ENCODE measurements at places on chromosomes 1 and 21.

GRCh38 chr1:188715566-188715965, 1762.1 kb downstream of the BRINP3 start:
- no peak for DNase-seq

DNA sequence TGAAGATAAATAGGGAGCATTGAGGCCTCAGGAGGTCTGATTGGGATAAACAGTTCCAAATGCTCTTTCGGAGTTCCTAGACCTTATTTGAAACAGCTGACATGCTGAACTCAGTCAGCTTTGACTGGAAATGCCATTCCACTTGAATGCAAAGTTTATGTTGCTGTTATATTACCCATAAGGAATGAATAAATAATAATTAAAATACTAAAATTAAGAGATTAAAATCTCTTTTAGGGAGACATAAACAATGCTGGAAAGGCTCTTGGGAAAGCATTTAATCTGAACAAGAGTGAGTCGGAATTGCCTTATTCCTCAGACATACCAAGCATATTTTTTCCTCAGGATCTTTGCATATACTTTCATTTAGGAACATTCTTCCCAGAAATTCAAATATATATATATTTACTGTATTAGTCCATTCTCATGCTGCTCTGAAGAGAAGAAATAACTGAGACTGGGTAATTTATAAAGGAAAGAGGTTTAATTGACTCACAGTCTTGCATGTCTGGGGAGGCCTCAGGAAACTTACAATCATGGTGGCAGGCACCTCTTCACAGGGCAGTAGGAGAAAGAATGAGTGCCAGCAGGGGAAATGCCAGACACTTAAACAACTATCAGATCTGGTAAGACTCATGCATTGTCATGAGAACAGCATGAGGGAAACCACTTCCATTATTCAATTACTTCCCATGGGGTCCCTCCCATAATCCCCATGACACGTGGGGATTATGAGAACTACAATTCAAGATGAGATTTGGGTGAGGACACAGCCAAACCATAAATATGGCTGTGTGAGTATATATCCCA, 318.2 kb upstream of the PLXNA2 start:
- no peak for DNase-seq

DNA sequence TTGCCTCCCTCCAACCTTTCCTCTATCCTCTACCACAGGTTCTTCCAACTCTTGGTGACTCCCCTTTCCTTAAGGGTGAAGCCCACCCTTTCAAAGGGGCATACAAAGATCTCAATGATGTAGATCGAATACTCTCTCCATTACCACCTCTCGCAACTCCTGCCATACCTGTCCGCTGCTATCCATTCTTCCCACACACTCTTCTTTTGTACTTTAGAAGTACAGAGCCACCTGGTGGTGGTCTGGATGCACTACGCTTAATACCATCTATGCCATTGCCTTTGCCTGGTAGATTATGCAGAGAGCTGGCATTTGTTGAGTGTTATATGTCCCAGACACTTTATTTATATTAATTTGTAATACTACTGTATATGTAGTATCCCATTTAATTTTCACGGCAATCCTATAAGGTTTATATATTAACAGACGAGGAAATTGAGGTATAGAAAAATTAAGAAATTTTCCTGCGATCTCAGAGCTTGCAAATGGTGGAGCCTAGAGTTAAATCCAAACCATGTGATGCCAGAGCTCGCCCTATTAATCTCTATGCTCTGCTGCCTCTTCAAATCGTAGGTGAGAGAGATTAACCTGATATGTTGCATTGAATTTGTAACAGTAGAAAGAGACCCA, 22.9 kb downstream of the TSHB start:
- peak; percentile 46 for DNase-seq

- DNase-seq = peak; percentile 13
These were observed 22.9 kb upstream of the MTF2 start for GRCh38 chr1:93056214-93056613.

DNA sequence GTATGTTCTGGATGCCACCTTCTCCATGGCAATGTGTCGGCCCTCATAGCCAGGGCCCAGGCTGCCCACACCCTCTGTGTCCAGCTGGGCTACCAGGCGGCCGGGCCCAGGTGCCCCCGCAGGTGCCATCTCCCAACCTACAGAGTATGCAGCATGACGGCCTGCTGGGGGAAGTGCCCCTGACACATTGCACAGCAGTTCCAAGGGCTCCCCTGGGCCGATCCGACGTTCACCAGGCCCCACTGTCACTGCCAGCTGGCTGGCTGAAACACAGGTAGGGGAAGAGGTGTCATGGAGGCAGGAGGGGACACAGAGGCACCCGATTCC, 5.4 kb downstream of the IGSF8 start:
- DNase-seq = no peak

GRCh38 chr1:230857822-230858221, 10.5 kb downstream of the C1orf198 start:
- DNase-seq = no peak

DNA sequence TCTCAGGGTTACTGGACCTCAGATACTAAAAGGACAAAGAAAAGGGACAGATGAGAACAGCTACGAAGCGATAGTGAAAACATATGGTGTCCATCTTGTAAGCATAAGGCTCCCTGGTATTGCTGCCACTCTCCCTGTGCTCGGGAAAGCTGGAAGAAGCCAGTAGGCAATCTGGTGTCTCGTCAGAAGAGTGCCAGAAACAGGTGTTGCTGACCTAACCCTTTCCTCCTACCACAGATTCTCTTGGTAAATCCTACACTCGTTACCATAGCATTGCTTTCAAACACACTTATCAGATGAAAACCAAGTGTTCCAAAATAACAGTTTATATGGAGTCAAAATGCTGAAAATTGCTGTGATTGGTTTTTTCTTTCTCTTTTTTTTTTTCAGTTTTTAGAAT, 146.3 kb downstream of the NRIP1 start:
- DNase-seq = no peak

GRCh38 chr1:201088901-201089525, 23.2 kb downstream of the CACNA1S start:
- DNase-seq = no peak

DNA sequence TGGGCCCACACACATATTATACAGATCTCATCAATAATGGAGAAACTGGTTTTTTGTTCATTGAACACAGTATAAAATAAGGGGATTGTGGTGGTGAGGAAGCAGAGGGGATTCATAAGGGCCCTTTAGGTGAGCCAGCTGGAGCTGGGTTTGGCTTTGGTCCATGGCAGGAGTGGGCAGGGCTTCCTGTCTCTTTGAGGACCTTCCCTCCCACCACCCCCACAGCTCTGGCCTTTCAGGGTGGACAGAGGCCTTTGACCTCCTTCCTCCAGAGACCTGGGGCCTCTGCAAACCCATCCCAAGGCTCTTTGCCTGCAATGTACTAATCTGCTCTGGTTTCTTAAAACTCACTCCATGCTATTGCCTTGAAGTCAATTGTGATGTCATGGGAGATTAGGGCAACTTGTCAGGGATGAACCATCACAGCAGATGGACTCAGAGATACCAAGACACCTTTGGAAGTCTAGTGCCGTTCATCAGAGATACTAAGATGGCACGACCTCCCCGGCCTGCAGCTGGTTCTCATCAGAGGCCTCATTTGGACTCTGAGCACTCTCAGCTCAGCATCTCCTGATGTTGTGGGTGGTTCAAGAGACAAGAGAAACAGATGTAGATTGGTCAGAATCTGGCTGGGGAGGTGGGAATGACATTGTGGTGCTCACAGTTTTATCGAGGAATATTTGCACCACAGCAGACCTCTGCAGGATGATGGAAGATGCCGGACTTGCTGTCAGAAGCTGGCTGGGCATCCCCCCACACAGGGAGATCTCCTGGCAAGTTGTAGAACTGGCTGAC, 37.9 kb downstream of the LHX4 start:
- no peak for DNase-seq

GRCh38 chr1:91872000-91872399, 14.0 kb downstream of the TGFBR3 start:
- no peak for DNase-seq

DNA sequence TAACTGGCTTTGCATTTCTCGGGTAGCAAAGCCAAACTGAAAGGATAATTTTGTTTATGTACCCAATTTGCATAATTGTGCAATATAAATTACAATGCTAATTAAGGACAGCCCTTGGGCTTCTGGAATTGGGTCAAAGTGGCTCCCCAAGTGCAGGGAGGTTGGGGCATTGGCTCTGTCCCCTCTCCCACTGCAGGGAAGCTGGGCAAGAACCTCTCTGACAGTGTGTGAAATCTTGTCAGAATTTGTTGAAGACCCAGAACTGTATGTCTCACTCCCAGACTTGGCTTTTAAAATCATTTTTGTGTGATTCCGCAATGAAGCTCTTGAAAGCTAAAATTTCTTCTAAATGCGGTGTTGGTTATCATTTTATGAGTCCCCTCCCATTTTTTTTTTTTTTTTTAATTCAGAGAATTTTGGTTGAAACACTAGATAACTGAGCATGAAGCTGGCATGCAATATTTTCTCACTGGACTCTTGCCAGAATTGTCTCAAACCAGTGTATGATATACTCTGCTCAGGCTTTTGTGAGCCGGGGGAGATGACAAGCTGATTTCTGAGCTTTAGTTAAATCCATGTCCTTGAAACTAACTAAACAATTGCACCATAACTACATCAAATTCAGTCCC, 878.9 kb upstream of the CXADR start:
- no peak for DNase-seq

DNA sequence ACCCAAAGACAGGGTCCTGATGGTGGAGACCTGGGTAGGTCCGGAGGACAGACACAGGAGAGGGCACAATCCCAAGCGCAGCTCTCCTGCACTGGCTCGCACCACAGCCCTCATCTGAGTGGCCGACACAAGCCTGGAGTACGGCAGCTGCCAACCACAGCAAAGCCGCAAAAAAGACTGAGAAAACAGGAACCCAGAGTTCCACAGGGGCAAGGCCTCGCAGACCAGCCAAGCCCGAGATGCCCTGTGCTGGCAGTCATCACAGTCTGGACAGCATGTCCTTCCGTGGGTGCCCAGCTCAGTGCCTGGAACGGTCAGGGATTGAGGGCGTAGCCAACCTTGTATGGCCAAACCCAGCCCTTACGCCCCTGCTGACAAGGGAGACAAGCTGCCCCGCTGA, 11.4 kb downstream of the ZBTB48 start:
- DNase-seq = no peak

DNA sequence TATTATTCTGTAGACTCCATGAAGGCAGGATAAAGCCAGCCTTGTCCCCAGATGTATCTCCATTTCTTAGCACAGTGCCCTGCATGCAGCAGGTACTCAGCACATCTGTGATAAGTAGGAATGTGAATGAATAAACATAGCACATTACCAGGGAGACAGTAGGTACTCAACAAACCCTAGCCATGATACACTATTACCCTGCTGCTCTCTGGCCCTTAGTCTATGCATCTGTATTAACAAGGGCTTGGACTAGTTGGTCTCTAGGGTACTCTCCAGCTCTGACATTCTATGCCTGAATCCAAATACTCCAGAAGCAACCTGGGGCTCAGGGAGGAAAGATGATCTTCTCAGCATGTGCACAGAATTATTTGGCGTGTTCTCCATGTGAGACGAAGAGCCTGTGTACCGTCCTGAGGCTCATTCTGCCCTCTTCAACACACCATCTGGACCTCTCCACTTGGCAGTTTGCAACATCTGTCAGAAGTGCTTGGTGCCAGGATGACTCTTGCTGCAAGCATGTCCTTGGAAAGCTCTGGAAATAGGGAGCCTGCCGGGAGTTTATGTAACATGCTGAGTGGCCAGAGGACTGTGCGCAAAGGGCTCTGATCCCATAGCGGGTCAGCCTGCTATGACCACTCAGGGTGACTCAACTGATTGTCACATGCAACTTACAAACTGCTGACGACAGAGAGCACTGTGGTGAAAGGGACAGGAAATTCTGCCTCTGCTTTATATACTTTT, 228.2 kb upstream of the USP24 start:
- no peak for DNase-seq

GRCh38 chr1:43779266-43779665, 71.9 kb downstream of the ST3GAL3 start:
- DNase-seq = no peak

DNA sequence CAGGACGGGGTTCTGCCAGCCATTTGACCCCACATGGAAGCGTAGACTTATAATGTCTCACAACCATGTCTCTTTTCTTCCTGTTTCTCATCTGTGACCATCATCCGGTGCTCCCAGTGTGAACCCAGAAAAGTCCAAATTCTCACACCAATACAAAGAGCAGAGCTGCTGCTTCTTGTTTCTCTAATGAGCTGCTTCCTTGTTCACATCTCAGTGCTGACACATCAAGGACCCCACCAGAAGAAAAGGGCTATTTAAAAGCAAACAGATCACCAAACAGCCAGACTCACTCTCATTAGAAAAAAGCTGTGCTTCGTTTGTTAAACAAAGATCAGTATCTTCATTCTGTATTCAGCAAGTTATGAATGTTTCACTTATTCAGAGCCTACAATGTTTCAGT, 835 bp upstream of the LCE1D start:
- DNase-seq = no peak

DNA sequence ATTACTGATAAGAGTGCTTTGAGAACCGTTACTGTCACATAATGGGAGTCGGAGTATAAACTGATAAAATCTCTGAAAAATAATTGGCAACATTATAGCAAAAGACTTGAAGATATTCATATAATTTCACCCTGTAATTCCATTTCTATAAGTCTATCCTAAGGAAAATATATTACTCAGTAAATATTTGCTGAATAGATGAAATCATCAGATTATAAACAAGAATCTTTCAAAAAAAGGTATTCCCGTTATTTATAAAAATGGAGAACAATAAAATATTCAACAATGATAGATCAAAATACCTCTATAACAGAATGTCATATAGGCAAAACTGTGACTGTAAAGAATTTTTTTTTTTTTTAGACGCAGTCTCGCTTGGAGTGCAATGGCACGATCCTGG, 42.4 kb upstream of the PTCH2 start:
- no peak for DNase-seq

- no peak for DNase-seq
These were observed 14.6 kb downstream of the RIPK4 start for GRCh38 chr21:41752231-41752681.

DNA sequence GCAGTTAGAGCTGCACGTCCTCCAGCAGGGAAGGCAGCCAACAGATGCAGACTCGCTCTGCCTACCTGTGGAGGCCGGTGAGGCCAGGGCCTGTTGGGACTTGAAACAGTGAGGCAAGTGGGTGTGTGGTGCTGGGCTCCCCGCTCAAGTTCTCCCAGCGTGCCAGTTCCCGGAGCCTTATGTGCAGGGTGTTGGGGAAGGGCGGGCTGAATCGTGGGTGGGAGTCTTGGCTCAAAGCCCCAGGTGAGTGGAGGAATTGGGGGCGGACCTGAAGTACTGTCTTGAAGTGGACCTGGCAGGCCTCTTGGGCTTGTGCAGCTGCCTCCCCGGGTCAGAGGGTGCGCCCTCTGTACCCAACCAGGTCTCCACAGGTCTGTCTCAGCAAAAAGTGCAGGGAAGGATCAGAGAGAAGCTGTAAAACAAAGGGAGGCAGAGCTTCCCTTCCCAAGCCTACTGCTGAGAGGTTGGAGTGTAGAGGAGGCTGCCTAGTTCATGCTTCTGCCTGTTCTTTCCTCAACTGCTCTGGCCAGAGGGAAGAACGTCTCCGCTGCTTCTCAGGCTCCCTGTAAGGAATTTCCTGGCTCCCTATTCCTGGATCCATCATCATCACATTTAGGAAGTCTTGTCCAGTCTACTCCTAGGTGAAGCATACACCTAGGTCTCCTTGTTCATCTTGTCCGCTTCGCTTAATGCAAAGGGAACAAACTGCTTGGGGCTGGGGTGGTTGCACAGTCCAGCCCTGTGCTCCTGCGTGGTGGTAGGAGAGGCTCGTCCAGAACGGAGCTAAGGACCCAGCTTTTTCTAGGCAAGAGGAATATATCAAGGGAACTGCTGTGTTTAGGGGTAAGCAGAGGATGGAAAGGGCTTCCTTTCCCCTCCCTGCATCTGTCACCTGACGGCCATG, 14.9 kb downstream of the UTP11 start:
- no peak for DNase-seq

Data from CD4-positive, alpha-beta T cell treated with Interferon alpha-2 for 1 hour (primary cell).